ENCODE measurements at places on chromosomes 7 and 10.
A peak's percentile ranks its signal among the peaks of the same experiment; 100 is the strongest.

- peak; percentile 62 for DNase-seq
Observed at GRCh38 chr7:95527033-95527775, 41.5 kb downstream of the ASB4 start.

- no peak for DNase-seq
Observed at GRCh38 chr7:75915416-75916156, 631 bp downstream of the POR start.

- DNase-seq, result no peak
Observed at GRCh38 chr7:1052031-1052818, 7.9 kb downstream of the GPR146 start.

- DNase-seq, result no peak
Observed at GRCh38 chr7:2633538-2634266, 1.9 kb downstream of the TTYH3 start.

DNA sequence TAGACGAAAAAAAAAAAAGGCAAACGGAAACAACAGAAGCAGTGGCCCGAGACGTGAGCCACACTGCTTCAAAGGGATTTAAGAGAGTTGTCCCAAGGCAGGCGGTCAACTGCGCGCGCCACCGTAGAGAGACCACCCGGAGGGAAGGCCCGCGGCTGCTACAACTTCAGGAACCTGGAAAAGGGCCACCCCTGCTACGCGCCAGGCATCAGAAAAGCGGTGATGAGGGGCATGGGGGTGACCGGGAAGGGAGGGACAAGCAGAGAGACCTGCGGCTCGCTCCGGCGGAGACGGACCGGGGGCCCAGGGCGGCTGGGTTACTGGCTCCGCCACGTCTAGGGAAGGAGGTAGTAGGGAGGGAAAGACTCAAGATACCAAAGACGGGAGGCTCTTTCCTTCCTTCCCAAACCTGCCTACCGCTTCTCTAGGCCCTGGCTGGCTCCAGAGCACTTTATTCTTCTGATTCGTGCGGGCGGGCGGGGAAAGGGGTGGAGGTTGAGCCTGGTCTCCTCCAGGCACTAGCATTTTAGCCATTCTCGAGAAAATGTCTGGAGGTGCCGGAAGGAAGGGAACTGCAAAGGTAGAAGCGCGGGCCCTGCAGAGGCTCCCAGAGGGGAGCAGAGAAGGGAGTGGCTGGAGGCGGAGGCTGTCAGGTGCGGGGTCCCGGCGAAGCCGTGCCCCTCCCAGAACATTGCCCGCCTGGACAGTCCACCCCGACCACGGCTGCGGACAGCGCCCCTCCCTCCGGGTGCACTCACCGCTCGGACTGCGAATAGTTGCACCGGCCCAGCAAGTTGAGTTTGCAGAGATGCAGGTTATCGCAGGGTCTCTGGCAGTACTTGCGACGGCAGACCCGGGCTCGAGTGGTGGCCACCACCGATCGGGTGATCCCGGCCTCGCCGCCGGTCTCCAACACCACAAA, 993 bp downstream of the ZC3HAV1 start:
- peak; percentile 60 for DNase-seq

- DNase-seq, result no peak
Observed at GRCh38 chr7:148192491-148192890, 398.1 kb upstream of the C7orf33 start.

DNA sequence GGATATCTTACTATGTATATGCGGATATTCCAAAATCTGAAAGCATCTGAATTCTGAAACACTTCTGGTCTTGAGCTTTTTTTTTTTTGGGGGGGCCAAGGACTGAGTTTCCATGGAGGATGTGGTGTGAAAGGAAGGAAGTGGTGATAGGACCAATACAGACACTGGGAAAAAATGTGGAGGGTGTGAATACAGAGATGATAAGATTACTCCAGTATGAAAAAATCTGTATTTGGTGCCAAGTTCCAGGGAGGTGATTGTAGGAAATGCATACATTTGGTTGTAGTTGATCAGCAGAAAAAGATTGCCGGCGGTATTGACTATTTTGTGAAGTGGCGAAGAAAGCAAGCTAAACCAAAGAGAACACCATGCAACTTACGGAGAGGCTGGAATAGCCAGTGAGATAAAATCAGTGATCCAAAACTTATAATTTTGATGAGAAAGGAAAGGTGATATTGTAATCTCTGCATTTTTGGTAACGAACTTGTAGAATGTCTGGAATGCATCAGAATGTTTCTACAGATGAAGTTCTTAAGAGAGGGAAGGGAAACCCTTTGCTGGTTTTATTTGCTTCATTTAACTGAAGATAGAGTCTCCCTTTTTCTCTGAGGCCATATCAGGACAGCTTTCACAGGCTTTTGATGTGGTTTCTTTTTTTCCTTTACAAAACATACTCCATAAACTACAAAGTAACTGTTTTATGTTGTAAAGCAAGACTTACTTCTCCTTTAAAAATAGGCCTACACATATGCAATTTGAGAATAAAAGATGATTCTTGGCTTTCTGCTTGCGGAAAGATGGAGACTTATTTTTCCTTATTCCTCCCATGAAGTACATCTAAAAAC, 6.0 kb downstream of the WDR37 start:
- DNase-seq, result no peak

DNA sequence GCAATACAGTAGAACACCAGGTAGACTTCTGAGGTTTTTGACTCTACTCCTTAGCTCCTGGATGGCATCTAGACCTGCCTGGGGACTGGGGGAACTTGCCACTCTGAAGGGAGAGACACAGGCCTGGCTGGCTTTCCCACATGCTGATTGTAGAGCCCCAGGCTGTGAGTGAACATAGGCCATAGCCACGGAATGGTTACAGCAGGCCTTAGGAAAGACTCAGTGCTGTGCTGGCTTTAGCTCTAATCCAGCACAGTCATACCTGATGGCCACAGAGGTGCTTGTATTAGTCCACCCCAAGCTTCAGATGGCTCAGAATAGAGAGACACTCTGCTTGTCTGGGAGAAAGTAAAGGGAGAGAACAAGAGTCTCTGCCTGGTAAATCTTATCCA, 35.0 kb upstream of the ARHGAP12 start:
- no peak for DNase-seq

GRCh38 chr10:119691726-119692125, 34.1 kb upstream of the INPP5F start:
- no peak for DNase-seq

DNA sequence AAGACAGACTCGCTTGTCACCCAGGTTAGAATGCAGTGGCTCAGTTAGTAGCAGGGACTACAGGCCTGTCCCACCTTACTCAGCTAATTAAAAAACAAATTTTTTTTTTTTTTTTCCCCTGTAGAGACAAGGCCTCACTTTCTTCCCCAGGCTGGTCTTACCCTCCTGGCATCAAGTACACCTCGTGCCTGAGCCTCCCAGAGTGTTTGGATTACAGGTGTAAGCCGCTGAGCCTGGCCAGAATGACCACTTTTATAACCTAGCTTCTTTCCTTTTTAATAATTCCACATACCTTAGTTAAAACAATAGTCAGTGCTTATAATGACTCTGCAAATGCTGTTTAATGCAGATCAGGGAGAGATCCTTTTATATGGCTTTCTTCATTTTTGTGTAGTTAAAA, 31.3 kb downstream of the RSBN1L start:
- DNase-seq, result no peak

- DNase-seq, result no peak
Observed at GRCh38 chr10:63692220-63692896, 171.2 kb downstream of the REEP3 start.

DNA sequence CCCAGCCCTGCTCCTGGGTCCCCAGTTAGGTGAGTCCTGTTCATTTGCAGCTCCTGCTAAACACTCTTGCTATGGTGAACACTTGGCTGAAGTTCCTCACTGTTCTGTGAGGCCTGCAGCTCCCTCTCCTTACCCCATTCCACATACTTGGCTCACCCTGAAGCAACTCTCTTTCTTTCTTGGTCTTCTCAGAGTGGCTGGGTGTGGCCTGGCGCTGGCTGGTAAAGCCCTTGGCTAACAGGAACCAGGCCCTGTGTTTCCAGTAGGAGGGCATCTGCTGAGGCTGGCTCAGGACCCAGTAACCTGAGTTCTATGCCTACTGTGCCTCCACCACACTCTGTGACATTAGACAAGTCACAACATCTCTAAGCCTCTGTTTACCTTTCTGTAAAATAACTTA, 53.1 kb upstream of the COL13A1 start:
- DNase-seq, result no peak

DNA sequence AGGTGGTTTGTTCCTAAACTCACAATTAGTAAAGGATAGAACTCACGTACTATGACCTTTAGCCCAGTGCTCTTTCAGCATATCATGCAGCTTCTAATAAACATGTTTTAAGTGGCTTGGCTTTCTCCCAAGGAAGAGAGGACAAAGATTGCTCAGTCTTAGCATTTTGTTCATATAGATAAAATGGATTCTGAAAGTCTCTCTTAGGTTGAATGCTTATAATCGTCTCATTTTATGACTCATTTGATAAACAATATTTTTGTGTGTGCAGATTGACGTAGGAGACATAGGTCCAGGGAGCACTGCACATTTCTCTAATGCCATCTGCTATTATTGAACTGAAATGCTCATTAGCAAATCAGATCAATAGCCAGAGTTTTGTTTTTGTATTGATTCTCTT, 44.8 kb downstream of the GNAT3 start:
- DNase-seq, result no peak

DNA sequence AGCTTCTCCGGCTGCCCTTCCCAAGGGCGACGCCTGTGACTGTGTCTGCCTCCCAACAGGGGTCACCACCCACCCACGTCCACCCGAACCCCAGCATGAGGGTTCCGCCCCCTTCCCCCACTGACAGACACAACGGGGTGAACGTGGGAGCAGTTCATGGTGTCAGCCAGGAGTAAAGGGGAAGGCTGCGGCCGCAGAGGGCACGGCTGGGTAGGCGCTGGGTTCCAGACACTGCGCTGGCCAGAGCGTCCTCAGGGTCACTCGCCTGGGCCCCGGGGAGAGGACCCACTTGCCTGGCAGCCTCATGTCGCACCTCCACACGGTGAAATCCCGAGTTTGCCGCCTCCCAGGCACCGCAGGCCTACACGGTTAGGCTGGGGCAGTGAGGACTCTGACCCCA, 21.1 kb downstream of the INTS1 start:
- DNase-seq, result no peak

GRCh38 chr7:155644971-155645509, 579 bp downstream of the RBM33 start:
- peak; percentile 22 for DNase-seq

DNA sequence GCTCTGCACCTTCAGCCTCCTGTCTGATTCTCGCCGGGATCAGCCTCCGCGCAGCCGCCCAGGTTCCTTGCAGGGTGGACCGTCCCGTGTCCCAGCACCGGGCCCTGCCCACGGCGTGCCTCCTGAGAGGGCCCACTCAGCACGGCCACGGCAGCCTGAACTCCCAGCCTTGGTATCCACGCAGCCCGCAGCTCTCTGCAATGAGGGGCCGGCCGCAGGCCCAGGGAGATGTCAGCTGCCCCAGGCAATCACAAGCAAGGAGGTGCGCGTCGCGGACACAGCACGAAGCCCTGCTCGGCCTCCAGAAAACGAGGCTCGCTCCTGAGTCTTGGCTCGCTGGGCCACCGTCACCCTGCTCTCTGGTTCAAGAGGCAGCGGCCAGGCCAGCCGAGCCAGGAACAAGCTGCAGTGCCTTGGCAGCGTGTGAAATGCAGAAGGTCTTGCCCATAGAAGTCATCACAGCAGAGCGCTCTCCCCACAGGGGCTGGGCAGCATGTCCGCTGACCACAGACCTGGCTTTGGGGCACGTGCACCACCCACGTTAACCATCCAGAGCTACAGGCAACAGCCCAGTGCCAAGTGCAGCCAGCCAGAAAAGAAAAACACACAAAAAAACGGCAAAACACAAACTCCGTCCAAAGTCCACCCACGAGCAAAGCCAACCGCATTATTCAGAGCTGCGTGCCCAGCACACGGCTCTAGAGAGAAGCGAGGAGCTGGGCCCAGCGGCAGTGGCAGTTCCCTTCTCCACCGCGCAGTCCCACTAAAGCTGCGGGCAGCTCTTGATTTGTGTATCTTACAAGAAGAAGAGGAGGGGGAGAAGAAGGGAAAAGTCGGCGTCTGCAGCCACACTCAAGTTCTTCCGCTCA, 13.9 kb downstream of the GPER1 start:
- DNase-seq, result no peak

GRCh38 chr7:104552102-104552501, 223.7 kb downstream of the LHFPL3 start:
- peak; percentile 75 for DNase-seq

DNA sequence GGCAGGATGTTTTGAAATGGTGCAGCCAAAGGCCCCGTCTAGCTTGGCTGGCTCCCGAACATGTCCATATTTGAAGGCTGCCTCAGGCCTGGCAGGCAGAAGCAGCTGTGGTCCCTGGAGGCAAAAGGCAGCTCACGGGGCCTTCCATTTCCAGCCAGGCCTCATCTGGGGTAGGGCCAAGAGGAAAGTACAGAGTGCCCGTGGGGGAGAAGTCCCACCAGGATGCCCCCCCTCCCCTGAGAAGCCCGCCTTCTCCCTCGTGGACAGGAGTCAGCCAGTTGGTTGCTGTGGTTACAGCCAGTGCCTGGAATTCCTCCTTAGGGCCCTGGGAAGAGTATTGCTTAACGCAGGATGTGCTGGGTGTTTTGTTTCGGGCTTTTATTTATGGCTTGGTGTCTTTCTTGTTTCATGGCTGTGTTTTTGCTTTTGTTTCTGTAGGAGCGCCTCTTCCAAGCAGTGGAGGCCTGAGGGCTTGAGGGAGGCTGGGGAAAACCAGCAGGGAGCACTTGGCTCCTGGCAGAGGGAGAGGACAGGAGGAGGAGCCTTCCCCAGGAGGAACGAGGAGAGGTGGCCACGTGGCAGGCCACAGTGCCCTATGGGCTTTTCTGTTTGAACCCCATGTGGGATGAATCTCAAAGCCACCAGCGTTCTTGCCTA, 45.4 kb downstream of the CHST3 start:
- DNase-seq, result no peak

- DNase-seq, result no peak
Observed at GRCh38 chr7:85176197-85176596, 10.7 kb downstream of the SEMA3D start.

DNA sequence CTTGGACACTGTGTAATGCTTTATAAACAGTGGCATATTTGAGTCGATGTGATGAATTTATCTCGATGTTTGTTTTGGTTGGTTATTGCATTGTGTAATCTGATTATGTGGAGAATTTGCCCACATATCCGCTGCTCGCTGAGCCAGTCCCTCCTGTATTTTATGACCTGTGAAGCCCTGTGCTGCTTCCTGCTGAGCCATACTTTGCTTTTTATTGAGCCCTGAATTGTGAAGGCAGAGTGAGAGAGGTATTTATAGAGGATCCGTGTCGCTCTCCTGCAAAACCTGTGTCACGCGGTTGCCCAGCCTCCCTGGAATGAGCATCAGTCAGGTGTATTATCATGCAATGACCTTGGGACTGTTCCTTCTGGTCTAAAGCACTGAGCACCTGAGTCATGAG, 253.7 kb downstream of the ARHGAP21 start:
- no peak for DNase-seq

Measured in WTC11 (cell line).